ENCODE measurements at places on chromosomes 4 and X.

- DNase-seq: no peak
These were observed 20.7 kb downstream of the ZFYVE28 start for GRCh38 chr4:2397596-2398379.

DNA sequence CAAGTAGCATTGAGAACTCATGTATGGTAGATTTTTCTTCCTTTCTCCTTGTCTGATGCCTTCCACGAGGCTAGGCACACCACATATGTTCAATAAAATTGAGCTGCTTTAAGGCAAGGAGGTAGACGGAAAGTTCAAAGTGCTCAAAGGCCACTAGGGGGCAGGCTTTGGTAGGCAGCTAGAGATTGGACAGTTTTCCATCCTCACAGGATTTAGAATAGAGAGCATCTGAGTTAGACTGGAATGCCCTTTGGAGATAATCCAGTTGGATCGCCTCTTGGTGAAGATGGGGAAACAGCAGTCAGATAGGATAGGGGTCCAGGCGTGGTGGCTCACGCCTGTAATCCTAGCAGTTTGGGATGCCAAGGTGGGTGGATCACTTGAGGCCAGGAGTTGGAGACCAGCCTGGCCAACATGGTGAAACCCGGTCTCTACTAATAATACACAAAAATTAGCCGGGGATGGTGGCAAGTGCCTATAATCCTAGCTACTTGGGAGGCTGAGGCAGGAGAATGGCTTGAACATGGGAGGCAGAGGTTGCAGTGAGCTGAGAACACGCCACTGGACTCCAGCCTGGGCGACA lies 30.4 kb downstream of the ELF4 start:
- peak; percentile 62 for DNase-seq

GRCh38 chr4:93649828-93650227 lies 178.7 kb upstream of the ATOH1 start:
- DNase-seq: no peak

GRCh38 chr4:69066945-69067344 lies 29.3 kb upstream of the UGT2B7 start:
- DNase-seq: no peak

DNA sequence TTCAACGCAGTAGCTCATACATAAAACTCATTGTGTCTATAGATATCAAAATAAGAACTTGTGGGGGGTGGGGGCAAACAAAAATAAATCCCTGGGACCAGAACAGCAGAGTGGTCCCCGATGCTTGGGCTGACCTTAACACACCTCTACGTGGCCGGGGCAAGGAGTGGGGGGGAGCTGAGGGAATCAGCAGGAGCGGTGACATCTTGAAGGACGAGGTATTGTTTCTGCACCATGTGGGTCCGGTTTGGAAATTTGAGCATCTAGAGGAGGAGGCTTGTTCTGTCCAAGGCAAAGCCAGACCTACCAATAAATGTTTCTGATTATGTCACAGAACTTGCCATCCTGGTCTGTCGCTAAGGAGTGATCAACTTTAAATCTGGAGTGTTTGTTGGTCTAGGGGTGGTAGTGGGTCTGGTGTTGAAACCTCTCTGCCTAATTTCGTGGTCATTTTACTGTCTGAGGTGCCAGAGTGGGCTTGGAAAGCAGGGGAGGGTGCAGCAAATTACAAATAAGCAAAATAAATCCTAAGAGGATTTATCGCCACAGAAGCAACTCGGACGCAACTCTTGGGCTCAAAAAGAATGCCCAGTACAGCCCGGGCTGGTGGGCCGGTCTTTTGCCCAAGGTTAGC lies 774 bp upstream of the RAPGEF2 start:
- no peak for DNase-seq

GRCh38 chr4:104752337-104752736 lies 257.6 kb upstream of the CXXC4 start:
- DNase-seq: no peak

GRCh38 chr4:21884615-21885014 lies 64.0 kb downstream of the KCNIP4 start:
- DNase-seq: peak; percentile 16

GRCh38 chr4:30844861-30845582 lies 124.9 kb downstream of the PCDH7 start:
- DNase-seq: no peak

- no peak for DNase-seq
These were observed 34.0 kb upstream of the RNF128 start for GRCh38 chrX:106692425-106693065.

DNA sequence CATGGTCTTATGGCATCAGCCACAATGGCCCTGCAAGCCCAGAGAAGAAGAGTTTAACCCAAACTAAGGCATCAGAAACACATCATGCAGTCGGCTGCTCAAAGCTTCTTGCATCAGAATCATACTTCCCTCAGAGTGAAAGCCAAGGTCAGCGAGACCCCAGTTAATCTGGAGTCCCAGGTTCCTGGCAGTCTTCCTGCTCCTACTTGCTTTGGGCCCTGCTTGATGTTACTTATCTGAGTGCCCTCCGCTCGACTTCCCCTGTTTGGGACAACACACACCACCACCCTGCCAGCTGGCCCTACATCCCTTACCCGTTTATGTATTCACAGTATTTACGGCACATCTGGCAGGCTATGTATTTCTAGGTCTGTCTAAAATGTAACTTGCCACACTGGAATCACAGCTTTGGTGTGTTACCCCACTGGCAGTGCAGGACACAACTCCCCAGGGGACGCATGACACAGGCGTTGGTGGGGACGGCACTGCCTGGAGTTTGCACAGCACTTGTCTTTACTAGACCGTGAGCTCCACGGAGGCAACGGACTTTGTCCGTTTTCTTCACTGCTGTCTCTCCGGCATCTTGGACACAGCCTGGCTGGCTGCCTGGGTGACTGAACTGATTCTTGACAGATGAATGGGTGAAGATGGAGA lies 22.8 kb downstream of the CRMP1 start:
- no peak for DNase-seq

DNA sequence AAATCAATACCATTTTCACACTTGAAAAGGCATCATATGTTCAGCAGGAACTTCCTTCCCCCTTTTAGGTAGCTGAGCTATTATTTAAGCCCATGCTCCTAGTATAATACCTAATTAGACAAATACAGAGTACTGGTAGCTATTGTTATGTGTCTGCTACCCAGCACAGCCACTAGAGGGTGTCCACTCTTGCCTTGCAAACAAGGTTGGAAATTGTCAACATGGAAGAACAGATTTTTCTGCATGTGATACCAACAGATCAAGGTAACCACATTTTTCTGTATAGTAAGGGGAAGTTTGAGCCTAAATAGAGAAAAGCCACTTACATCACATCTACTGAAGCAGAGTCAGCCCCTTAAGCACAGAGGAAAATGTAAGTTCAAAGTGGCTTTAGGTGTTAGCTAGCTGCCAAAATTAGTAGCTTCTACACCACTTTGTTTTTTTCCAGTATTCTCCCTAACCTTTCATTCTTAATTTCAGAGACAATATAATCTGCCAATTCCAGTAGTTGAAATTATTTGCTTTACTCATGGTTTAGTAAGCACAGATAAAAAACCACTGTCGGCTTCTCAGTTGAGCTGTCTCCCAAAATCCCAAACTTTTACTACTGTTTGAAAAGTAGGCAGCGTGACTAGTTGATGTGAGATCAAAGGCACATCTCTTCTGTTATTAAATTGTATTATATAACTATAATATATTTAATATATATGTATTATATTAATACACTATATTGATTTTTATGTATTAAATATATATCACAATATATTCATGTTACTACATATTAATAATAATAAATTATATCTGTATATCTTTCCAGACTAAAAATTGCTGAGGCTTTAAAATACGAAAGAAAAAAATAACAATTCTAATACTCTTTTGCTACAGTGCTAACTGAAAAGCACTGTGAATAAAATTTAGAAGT lies 38.2 kb downstream of the EDNRA start:
- DNase-seq: peak; percentile 63

Data from activated CD4-positive, alpha-beta T cell treated with anti-CD3 and anti-CD28 coated beads for 48 hours (primary cell).